ENCODE measurements at places on chromosomes 16 and 17.

DNA sequence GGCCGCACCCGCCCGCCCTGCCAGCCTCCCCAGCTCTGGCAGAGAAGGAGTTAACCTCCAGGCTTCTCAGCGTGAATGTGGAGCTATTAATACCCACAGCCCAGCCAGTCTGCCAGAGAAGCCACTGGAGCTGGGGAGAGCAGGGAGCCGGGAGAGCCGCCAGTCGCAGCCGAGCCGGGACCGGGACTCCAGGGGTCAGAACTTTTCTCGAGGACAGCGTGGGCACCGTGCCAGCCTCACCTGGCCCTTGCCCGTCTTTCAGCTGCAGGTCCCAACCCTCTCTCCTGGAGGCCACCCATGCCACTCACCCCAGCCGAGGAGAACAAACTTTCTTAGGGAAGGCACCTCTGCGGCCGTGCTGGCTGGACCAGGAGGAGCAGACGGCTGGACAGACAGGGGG is 33.8 kb upstream of the SBK1 start:
- no peak for DNase-seq

GRCh38 chr16:78505036-78505435 is 405.6 kb downstream of the WWOX start:
- DNase-seq, result no peak

GRCh38 chr17:4636474-4637100 is 4.9 kb downstream of the ALOX15 start:
- no peak for DNase-seq

DNA sequence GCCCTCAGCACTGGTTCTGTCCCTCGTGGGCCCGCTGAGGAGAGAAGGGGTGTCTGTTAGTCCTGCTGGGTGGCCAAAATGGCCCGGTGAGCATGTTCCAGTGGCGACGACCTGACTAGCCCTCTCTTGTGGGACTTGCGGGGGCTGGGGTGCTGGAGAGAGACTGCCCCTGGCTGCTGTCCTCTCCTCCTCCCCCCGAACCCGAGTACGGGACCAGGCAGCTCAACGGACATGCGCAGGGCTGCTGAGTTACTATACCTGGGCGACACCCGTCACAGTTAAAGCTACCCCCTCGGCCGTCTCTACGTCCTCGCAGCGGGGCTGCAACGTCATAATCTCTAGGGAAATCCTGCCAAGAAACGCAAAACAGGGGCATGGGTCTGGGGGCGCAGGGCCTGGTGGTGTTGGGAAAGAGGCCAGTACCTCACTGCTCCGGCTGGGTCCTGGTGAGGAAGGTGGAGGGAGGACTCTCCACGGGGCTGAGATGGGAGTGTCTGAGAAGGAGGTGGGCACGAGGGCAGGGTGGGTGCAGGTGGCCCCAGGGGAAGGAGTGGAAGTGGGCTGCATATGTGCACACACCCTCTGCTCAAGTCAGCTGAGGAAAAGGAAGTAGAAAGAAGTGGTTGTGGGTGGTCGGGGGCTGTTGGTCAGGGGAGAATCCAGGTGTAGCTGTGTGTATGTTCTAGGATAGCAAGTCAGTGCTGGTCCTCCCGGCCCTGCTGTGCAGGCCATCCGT is 13.4 kb downstream of the FLOT2 start:
- no peak for DNase-seq

- no peak for DNase-seq
Observed at GRCh38 chr16:15461376-15461775, 27.0 kb downstream of the BMERB1 start.

DNA sequence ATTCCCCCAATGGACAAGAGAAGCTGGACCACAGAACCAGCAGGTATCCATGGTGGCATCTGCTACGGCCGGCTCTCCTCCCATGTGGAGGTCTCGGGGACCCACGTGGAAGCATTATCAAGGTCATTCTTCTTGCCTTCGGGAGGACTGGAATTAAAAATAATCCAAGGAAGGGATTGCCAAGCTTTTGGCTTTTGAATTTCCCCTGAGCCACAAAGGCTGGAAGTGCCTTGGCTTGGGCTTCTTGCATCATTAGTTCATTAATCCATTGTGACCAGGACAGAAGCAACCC is 16.1 kb downstream of the NAGPA start:
- no peak for DNase-seq
